ENCODE measurements at places on chromosomes 6 and 20.
A peak's percentile ranks its signal among the peaks of the same experiment; 100 is the strongest.

DNA sequence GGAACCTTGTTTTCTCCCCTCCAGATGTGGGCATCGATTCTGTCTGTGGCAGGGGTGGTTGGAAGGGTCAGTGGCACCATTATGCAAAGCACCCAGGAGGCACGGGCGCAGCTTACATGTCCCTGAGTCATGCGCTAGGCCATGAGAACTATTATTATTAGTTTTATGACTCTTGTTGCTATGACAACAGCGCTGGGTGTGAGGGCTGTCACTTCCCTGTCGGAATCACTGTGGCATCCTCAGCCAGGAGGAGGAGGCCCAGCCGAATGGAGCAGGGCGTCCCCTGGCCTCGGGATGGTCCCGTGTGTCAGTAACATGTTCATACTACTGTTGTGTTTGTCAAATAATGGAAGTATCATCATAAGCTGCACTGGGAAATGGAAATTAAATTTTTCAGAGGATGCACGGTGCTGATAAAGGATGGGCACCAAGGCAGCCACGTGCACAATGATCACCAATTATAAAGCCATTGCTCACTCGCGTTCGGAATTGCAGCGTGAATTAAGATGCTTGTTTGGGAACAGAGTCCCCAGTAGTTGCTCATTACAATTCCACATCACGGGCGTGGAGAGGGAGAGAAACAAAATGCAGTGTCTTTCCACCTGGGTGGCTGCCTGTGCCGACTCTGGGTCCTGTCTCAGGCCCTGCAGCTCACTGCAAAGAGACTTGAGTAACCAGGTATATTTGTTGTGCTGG, 247.9 kb downstream of the CDH4 start:
- DNase-seq: no peak

DNA sequence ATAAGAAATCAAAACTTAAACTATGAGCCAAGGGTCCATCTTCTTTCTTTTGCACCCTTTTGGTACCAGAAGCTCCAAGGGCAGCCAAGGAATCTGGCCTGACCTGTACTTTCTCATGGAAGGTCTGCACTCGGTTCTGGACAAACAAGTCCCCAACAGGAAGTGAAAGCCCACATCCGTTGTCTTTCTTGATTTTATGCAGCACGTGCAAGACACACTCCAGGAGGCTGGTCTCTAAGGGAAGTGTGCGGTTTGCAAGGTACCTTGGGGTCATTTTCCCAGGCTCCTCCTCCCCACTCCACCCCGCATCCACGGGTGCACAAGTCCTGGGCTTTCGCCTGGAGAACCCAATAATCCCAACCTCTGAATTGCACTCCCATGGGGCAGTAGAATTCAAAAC, 101.9 kb downstream of the NFATC2 start:
- no peak for DNase-seq

- no peak for DNase-seq
These were observed 108.9 kb downstream of the VEGFA start for GRCh38 chr6:43878823-43879495.

DNA sequence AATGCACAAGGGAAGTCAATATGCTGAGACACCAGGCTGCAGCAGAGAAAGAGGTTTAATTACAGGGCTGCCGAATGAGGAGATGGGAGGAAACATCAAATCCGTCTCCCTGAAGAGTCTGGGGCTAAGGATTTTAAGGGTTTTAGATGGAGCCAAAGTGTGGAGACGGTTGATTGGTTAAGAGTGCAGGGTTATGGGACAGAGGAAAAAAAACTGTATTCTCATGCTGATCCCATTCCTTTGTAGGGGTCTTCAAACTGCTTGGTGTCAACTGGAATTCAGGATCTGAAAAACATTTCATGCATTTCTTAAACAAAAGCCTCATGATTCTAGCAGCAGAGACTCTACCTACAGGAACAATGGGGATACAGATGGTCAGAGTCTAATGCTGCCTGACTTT, 96.1 kb upstream of the SYNDIG1 start:
- DNase-seq: no peak

DNA sequence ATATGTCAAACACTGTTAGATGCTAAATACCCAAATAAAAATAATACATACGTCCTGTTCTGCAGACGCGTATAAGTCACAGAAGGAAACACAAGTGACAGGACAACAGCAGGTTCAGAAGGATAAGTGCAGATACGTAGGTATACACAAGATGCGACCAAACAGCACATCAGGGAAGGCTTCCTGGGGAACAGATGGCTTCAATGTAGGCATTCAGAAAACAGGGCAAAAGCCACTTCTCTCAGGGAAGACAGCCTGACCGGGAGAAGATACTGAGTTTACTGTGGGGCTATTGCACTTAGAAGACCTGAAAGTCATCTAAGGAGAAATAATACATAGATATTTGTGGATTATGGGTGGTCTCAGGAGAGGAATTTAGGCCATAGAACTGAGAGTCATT, 1.9 kb downstream of the HLA-DPA1 start:
- no peak for DNase-seq

GRCh38 chr6:25962149-25963127, at the start of gene TRIM38:
Gene TRIM38, plus strand, starts transcription at chr6:25962802. Its CDS starts 3,721 bp downstream, at chr6:25966523.
- DNase-seq: peak; percentile 64

DNA sequence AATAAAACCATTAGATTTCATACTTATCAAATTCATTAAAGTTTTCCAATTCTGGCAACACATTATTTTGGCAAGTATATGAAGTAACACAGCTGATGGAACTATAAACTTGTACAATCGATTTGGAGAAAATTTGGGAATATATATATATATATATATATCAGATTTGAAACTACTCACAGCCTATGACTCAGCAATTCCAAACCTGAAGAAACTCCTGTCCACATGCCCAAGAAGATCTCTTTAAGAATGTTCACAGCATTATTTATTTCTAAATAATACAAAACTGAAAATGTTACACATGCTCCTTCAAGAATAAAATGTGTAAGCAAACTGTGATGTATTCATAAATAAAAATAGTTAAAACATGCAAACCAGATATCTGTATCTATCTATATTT, 270.1 kb downstream of the TFAP2A start:
- no peak for DNase-seq

All from activated CD8-positive, alpha-beta memory T cell treated with anti-CD3 and anti-CD28 coated beads, Interleukin-2, amount 50 U/mL, for 4 hours (primary cell).